Stimulated activated CD8-positive, alpha-beta memory T cell treated with anti-CD3 and anti-CD28 coated beads, Interleukin-7, amount 100 ng/mL, for 4 hours (primary cell): ENCODE measurements at places on chromosomes 16 and 17.

GRCh38 chr16:27995378-27995777, 68.1 kb downstream of the GSG1L start:
- DNase-seq = no peak

- DNase-seq = no peak
Observed at GRCh38 chr17:427891-428290, 75.3 kb upstream of the RPH3AL start.

DNA sequence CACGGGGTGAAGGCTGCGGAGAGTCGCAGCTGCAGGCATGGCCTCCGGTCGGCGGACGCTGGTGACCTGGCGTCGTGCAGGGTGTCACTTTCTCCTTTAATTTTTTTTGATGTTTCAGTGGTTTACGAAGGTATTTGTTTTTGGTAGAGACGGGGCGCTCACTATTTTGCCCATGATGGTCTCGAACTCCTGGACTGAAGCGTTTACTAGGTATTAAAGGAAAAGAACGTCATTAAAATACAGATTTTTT, 17.1 kb downstream of the ZNF213 start:
- no peak for DNase-seq

GRCh38 chr17:43027091-43028032, 2.3 kb downstream of the RND2 start:
- no peak for DNase-seq

- peak; percentile 24 for DNase-seq
Observed at GRCh38 chr16:23435500-23435899, 17.5 kb downstream of the COG7 start.

- no peak for DNase-seq
Observed at GRCh38 chr17:59338498-59338897, 7.0 kb downstream of the YPEL2 start.

DNA sequence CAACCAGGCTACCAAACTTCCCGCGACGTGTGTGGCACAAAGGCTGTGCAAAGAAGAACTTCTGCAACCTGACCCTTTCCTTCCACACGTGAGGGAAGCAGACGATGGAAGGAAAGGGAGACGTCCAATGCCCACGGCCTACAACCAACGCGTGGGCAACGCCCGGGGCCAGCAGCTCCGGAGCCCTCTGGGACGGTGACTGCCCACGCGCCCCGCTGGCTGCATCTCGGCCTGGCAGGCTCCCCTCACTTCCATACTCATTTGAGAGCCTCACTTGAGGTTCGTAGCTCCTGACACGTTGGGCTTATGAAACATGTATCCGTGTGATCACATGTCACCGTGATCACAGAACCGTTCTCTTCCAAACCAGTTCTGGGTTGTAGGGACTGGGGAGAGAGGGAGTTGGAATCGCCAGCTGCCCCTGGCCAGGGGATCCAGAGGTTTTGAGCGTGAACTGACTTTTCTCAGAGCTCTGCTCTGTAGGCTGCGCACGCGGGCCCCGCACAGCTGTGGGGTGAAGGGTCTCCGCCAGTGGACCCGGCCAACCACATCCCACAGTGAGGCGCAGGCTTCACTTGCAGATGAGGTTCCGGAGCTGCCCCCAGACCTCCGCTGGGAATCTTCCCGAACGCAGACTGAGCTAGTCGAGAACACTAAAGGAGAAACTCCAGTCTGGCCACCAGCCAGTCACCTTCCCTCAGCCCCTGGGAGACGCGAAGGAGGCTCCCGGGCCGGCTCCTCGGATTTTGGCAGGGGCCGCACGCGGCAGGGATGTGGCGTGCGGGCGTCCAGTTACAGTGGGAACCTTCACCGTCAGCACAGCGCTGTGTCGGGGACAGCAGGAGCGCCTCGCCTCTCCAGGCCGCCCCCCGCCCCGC, 1.0 kb downstream of the LMF1 start:
- DNase-seq = no peak

DNA sequence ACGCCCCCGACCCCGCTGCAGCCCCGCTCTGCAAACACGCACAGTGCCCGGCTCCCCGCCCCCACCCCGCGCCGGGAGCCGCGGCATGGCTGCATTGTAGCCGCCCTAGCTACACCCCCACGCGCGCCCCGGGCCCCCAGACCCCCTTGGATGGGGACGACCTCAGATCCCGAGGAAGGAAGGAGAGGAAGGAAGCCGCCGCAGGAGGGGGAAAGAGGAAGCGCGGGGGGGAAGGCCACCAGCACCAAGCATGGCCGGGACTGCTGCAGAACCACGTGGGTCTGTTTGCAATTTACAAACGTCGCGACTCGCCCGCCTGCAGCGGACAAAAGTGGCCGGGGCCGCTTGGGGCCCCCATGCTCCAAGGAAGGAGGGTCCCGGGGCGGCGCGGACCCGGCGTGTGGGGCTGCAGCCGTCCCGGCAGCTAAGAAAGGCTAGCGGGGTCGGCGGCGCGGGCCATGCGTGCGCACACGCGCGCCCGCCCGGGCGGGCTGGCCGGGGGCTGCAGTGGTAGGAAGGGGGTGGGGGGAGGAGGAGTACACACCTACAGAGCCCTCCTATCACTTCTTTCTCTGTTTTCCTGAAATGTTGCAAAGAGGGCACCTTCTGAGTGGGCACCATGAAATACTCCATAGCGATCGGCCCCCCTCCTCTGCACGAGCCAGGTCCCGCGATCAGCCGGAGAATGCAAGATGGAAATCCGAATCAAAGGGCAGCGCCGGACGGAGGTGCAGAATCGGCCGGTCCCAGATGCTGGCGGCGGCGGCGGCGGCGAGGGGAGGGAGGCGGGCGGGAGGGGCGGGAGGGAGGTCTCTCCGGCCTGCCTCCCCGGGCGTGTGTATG, 488 bp downstream of the TFAP4 start:
- DNase-seq = no peak

DNA sequence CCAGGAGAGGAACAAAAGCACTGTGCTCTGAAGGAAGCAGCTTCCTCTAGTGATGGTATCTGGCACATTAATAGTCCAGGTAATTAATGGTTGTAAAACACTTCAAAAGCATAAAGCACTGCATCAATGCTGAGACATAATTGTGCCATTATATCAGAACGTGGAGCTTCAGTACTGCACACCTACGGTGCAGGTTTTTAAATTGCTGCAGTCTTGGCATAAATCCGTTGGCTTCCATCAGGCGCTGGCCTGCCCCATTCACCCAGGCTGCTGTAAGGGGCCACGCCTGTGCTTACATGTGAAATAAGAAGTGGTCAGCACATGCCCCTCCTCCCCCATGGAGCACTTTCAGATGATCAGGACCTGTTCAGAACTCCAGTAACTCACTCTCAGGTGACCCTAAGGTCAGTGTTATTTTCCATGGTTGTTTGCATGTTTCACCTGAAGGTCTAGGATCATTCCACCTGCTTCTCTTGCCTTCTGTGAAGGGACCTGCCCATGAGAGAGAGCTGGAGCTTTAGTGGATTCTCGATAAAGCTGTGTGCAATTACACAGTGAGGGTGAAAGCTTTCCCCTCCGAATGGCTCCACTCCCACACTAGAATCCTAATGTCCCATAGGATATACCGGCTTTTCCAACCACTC, 345.3 kb downstream of the CA10 start:
- DNase-seq = no peak

GRCh38 chr16:678858-679813, 1.1 kb upstream of the STUB1 start:
- DNase-seq = no peak

GRCh38 chr16:82400046-82400445, 226.7 kb upstream of the CDH13 start:
- DNase-seq = no peak

- DNase-seq = no peak
Observed at GRCh38 chr17:77462090-77462489, 321.3 kb downstream of the SEC14L1 start.

- no peak for DNase-seq
Observed at GRCh38 chr17:58271216-58271931, 9.4 kb downstream of the MPO start.

DNA sequence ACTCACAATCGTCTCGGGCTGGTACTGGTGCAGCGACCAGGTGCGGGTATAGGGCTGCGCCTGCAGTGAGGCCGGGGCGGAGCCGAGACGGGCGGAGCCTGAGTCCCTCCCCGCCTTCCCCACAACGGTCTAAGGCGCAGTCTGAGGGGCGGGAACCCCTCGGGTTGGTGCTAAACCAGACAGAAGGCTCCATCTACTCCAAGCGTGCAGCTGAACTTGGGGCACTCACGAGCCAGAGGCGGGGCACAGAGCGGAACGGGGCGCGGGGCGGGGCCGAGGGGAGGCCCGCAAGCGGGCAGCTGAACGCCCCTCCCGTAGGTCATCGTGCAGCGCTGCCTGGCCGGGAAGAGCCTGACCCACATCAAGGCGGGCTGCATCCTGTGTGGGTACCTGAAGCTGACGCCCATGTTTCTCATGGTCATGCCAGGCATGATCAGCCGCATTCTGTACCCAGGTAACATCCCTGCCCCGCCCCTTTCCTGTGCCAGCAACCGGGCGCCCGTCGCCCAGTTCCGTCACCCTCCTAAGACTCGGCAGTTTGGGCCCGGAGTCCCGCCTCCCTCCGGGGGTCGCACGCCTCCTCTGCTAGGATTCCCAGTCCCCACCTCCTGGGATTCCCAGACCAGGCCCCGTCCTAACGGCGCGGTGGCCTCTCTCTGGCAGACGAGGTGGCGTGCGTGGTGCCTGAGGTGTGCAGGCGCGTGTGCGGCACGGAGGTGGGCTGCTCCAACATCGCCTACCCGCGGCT, 5.0 kb downstream of the SLC5A2 start:
- peak; percentile 48 for DNase-seq

DNA sequence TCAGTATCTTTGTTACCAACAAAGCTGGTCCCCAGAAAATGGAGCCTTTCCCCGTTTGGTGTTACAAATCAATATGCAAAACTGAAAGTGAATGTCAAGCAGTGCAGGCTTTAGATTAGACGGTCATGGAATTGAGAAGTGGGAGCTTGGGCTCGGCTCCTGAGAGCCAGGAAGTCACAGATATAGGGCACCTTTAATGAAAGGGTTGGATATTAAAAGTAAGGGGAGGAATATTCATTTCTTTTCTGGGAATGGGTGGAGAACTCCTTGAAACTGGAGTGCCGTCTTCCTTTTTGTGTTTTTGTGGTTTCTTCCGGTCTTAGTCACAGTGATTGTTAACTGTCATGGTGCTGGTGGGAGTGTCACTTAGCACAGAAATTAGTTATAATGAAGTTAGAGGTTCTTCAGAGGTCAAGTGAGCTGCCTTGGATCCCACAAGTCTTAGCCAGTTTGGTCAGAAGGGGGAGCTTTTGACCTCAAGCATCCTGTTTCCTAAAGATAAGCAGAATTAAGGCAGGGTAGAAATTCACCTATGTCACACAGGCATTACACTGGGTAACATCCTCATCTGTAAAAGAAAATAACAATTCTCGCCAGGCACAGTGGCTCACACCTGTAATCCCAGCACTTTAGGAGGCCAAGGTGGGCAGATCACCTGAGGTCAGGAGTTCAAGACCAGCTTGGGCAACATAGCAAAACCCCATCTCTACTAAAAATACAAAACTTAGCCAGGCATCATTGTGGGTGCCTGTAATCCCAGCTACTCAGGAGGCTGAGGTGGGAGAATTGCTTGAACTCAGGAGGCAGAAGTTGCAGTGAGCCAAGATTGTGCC, 9.6 kb upstream of the EIF1 start:
- DNase-seq = peak; percentile 34
